ENCODE measurements at places on chromosomes 4 and X.

DNA sequence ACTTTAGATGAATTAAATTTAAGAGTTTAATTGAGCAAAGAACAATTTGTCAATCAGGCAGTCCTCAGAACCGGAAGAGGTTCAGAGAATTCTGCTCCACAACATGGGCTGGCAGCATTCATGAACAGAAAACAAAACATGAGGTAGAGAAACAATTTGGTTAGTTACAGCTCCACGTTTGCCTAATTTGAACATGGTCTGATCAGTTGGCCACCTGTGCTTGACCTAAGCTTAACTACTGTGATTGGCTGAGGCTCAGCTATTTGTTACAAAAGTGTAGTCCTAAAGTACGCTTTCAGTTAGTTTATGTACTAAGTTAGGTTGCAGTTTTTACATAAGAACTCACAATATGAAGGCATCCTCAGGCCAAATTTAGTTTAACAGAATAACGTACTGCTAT is 258.6 kb downstream of the ADAM29 start:
- no peaks in the 10 kb centered on the region for H3K4me1 ChIP-seq
- no peak overlapping the region for H3K4me3 ChIP-seq
- no peak for DNase-seq
- no peaks in the 10 kb centered on the region for H3K27me3 ChIP-seq
- H3K36me3 ChIP-seq = no peaks in the 10 kb centered on the region

DNA sequence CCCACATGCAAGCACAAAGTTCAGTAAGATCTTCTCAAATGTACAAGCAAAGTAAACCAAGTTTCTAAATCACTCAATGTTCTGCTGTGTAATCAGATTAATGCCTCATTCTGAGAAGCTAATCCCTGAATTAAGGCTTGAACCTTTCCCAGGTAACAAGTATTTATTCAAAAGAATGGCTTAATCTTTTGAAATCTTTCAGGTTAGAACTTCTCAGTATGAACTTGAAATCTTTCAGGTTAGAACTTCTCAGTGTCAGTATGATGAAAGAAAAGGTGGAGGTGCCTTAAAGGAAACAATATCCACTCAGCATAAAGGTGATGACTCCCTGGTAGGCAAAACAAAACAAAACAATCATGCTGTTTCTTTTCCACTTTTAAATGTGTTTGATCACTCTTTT is 29.0 kb downstream of the TMPRSS11B start:
- H3K4me3 ChIP-seq = no peak overlapping the region
- DNase-seq = no peak
- no peaks in the 10 kb centered on the region for H3K27me3 ChIP-seq
- H3K36me3 ChIP-seq = no peaks in the 10 kb centered on the region
- no peak overlapping the region for H3K27ac ChIP-seq

- no peaks in the 10 kb centered on the region for H3K36me3 ChIP-seq
- H3K27me3 ChIP-seq = no peaks in the 10 kb centered on the region
- peaks cover 33% of the 10 kb centered on the region for H3K4me1 ChIP-seq
- H3K27ac ChIP-seq = no peak overlapping the region
Observed at GRCh38 chr4:40649321-40649720, 19.7 kb upstream of the RBM47 start.

GRCh38 chrX:129760981-129761380 is 18.8 kb upstream of the SASH3 start:
- H3K36me3 ChIP-seq = no peaks in the 10 kb centered on the region
- no peaks in the 10 kb centered on the region for H3K27me3 ChIP-seq
- no peak for DNase-seq
- H3K4me3 ChIP-seq = no peak overlapping the region
- no peak overlapping the region for H3K27ac ChIP-seq
- H3K4me1 ChIP-seq = no peaks in the 10 kb centered on the region

GRCh38 chrX:35773958-35774564 is 24.1 kb upstream of the MAGEB16 start:
- H3K4me3 ChIP-seq = no peak overlapping the region
- no peak for DNase-seq
- no peaks in the 10 kb centered on the region for H3K4me1 ChIP-seq
- H3K27ac ChIP-seq = no peak overlapping the region

GRCh38 chrX:104679175-104679574 is 113.2 kb downstream of the IL1RAPL2 start:
- H3K4me3 ChIP-seq = no peak overlapping the region
- H3K36me3 ChIP-seq = no peaks in the 10 kb centered on the region
- DNase-seq = no peak
- no peaks in the 10 kb centered on the region for H3K27me3 ChIP-seq
- no peak overlapping the region for H3K27ac ChIP-seq
